ENCODE measurements at places on chromosomes 5 and 9.

DNA sequence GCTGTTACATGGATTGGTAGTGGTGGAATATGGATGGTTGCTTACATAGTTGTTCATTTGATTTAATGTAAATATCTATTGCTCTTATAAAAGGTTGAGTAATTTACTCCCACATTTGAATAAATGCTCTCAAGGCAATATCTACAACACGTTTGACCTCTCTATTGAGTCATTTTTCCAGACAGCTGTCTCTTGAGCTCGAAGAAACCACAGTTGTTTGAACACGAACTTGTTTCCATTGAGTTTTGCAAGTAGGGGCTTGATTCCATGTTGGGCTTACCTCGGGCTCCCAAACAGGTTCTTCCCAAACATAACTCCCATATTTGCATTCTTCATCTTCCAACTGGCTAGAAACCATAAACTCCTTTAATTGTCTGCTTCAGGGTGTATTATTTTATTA, 115.0 kb upstream of the HMHB1 start:
- no peak for DNase-seq

GRCh38 chr5:14868771-14869170, 2.8 kb downstream of the ANKH start:
- no peak for DNase-seq

DNA sequence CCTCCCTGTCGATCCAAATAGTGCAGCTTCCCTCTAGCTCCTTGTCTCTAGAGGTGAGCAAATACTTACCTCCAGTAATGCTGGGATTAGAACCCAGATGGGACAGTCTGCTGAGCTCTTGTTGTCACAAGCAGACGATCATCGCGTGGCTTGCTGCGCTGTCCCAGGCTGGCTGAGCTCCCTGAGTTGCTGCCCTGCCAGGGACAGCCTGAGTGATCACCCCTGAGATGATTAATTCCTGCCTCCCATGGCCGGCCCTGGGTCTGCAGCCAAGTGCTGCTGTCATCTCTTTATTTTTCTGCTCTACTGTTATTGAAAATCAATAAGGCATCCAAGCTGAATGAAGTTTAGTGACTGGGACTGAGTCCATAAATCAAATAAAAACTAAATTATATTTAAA, 94.0 kb upstream of the ALDH1B1 start:
- no peak for DNase-seq

- no peak for DNase-seq
These were observed 130.6 kb downstream of the SLF1 start for GRCh38 chr5:94749042-94749441.

- no peak for DNase-seq
These were observed 439.5 kb upstream of the RGMB start for GRCh38 chr5:98333921-98334320.

- DNase-seq: no peak
These were observed 52.8 kb downstream of the TTC1 start for GRCh38 chr5:160061770-160062169.

- DNase-seq: no peak
These were observed 13.6 kb downstream of the NAIF1 start for GRCh38 chr9:128053560-128053959.

DNA sequence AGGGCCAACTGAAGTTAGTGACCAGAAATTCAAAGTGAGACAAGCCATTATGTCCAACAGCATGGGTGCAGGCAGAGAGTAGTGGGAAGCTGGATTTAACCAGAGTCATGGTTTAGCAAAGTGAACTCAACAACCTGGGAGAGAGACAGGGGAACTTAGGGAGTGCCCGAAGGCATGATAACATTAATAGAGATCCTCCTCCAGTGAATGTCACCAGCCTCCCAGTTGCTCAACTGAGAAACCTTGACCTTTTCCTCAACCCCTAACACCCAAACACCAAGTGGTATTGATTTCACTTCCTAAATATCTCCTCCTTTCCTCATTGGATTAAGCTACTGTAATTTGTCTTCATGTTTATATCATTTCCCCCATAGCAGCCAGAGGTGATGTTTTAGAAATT, 42.6 kb downstream of the HMGCS1 start:
- DNase-seq: no peak

DNA sequence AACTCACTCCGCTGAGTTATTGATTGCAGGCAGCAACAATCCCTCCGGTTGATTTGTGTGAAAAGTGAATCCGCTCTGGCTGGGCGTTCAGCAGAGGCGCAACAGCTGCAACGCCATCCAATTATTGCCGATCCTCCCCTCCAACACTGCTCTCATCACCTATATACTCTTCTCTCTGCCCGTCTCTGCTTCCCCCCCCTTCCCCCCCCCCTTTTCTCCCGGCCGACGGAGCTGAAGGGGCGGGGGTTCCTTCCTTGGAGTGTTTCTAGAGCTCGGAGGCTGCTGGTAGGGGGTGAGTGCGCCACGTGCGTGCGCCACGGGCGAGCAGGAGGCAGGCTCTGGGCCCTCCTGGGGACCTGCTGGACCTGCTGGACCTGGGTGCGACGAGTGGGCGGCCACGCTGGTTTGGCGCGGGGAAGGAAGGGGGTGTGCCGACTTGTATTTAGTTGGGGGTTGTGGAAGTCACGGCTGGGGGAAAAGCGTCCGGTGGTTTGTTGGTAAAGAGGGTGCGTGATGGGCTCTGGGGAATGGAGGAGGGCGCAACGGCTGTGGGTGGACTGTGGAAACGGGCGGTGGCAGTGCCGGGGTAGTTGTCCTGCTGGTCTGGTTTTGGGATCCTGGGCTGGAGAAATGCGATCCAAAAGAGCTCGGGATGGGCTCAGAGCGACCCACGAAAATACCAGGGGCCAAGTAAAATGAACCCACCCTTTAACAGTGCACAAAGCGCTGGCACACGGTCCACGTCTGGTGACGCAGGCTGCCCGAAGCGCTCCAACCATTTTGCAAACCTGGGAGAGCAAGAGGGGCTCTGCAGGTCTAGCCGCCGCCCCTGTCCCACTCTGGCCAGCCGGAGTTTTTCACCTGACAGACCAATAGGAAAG, 6.4 kb upstream of the MEF2C start:
- peak; percentile 70 for DNase-seq

GRCh38 chr5:2123874-2124273, 241.1 kb upstream of the IRX4 start:
- peak; percentile 56 for DNase-seq

- DNase-seq: no peak
These were observed 37.4 kb downstream of the TTLL11 start for GRCh38 chr9:122055701-122056100.

- DNase-seq: no peak
These were observed 223.0 kb downstream of the AUH start for GRCh38 chr9:91138760-91139159.

GRCh38 chr5:123093601-123094236, 4.7 kb downstream of the PRDM6 start:
- no peak for DNase-seq

- no peak for DNase-seq
These were observed 7.1 kb upstream of the UNC5A start for GRCh38 chr5:176803068-176803942.

- no peak for DNase-seq
These were observed 9.9 kb downstream of the DAB2IP start for GRCh38 chr9:121661328-121661727.

DNA sequence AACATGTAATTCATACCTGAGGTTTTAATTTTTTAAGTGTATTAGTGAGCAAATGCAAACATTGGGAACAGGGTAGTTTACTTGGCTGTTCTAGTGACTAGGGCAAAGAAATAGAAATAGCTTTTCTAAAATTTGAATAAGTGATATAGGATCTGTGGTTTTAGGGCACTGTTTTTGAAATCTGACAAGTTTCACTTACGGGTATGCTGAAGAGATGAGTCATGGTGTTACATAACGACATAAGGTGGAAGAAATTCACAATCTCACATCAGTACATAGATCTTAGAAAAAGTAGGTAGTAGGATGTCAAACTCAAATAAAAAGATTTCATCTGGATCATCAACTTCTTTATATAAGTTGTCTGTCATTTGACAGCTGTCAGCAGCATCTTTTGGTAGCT, 772.3 kb downstream of the MAT2B start:
- no peak for DNase-seq

DNA sequence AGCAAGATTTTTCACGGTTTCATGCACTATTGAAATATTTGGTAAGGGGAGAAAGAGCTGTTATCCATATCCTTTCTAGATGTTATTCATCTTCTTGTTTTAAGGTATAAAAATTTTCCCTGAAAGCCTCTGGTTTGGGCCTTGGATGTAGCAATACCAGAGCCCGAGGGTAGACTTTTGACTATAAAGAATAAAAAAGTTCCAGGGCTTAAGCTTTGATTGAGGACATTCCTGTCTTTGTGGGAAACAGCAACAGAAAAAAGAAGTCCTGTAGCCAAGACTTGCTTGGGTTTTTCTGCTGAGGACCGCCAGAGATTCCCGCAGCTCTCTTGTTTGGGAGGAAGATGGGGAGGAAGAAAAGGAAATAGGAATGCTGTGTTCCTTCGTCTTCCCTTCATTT, 440.0 kb upstream of the WWC1 start:
- DNase-seq: no peak

DNA sequence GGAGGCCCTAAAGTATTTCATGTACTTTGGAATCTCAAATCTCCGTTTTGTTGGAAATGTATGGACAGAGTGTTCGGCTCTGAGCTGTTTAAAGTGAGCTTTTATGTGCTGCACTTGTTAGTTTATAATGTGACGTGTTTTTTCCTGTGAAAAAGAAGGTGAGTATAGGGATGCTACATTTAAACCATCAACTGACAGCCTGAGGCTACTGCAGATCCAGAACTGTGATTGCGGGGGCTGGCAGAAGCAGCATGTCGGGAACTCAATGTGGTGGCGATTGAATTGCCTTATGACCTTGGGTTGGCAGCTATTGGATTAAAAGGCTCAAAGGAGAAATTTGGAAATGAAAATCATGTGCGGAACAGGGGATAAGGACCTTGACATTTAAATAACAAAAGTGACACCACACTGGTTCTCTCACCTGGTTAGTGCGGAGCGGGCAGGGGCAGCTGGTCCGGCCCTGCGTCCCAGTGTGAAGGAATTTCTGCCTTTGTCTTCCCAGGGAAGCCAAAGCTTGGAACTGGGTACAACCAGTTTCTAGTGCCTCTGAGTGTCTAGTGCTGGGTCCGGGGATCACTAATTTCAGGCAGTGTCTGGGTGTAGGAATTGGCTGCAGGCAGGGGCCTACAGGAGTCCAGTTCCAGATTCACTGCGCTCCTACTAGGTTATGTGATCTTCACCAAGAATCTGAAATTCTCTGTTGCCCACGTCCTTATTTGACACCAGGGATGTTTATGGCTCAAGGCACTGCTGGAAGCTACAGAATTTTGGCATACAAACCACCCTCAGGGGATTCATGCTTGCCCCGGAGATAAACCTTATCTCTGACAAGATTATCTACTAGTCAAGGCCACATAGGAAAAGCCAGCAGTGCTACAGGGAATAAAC, 120.7 kb upstream of the ERCC6L2 start:
- DNase-seq: no peak

DNA sequence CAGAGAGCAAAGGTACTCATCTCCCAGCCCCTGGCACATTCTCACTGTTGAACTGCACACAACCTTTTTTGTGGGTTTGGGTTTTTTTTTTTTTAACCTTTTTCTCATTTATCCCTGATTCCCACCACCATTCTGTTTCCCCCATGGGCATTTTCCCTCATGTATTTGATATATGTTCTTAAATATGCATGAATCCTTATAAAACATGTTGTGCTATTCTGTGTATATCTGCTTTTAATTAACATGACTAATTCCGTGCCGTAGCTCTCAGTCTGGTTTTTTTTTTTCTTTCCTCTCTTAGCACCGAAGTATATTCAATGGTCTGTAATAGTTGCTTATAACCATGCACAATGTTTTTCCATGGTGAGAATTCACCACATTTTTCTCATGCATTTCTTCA, 204.5 kb downstream of the RGS3 start:
- DNase-seq: no peak

DNA sequence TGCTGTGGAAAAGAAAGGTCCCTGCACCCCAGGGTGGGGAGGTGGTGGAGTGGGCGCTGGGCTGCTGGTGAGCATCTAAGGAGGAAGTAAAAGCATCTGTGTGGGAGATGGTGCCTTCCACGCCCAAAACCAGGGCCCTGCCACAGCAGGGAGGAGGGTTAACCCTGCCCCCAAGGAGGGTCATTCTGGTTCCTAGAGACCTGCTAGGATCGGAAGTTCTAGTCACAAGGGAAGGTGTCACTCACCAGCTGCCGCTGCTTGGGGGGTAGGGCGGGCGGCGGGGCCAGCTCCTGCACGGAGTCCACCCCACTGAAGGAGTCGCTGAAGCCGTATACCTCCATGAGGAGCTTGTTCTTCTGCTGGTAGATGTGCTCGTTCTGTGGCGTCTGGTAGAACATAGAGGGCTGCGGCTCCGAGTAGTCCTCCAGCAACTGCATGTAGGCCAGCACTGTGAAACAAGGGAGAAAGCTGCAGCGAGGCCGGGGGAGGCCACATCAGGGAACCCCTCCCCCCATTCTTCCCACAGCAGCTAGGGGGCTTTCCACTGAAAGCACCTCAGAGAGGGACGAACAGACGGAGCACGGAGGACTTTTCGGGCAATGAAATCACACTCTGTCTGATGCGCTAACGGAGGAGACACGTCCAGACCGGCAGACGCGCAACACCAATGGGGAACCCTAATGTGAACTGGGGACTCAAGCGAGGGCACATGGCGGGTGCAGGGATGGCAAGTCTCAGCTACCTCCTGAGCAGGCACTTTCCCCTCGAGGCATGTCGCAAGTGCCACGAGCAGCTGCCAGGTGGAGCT, 76.4 kb downstream of the PRRT1B start:
- DNase-seq: no peak

Measured in type B pancreatic cell (in vitro differentiated cells).